ENCODE measurements at places on chromosomes 2 and 18.

GRCh38 chr2:236093134-236093533 is 75.1 kb downstream of the GBX2 start:
- no peak for DNase-seq

GRCh38 chr2:20868377-20868776 is 45.5 kb upstream of the LDAH start:
- no peak for DNase-seq

DNA sequence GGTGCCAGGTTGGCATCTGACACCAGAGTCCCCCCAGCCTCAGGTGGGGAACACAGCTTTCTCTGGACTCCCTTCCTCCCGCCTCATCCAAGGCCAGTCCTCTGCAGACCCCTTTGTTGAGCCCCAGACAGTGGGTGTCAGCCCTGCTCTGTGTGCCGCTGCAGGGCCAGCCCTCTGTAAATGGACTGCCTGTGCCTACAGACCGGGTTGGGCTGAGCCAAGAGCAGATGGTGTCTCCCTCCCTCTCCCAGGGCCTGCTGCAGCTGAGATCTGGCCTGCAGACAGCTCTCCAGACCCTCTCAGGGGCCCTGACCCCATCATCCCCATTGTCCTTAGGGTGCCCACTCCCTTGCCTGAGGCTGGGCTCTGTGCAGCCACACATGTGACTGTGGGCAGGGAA is 160.8 kb downstream of the KLHL29 start:
- peak; percentile 48 for DNase-seq

- no peak for DNase-seq
Observed at GRCh38 chr2:126846241-126846640, 52.4 kb upstream of the TEX51 start.

DNA sequence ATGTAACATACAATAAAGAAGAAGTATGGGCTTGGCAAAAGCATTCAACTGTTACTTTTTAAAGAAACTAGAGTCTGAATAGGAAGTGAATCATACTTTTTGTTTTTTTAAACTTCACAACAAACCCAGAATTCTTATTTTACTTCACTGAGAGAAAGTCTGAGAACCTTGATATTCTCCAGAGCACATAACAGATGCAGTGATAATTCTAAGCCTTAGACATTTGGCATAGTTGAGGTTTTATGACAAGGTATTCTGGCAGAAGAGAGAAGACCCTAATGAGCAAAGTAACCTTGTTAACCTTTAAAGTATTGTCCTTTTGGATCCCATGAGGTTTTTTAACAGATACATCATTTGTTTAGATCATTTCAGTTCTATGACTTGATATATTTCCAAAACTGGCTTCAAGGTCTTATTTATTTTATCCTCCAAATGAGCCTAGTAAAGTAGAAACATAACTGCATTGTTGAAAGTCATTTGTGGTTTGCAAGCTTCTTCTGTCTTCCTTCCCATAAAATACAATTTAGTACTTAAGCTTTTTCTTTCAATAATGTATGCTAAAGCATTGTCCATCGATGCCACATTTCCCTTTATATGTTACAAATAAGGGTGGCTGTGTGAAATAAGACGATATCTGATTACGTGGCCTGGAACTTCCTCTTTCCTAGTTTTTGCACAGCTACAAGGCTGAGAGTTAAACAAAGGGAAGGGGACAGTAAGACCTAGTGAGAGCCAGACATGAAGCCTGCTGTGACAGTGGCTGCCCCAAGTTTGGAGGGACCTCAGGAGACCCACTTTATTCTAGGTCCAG is 86.1 kb upstream of the ITPRID2 start:
- DNase-seq, result no peak

GRCh38 chr18:63579616-63580015 is 7.5 kb upstream of the SERPINB13 start:
- DNase-seq, result no peak

- no peak for DNase-seq
Observed at GRCh38 chr2:203871371-203871983, 3.9 kb downstream of the CTLA4 start.
